ENCODE measurements at places on chromosomes 6 and 20. TPM values are rescaled to one million over a fixed set of nuclear protein-coding genes. Genes with fewer than 3 reads are reported as not detected.

SPATA25 gene
- 2.6 TPM for total RNA-seq

NINL gene
- total RNA-seq: 13.8 TPM

LY6G5C gene
- 5.7 TPM for total RNA-seq

EDN3 gene
- total RNA-seq: 1.8 TPM

- no peak for DNase-seq
Measured at GRCh38 chr20:63568986-63569949, 4.8 kb downstream of the HELZ2 start.

DNA sequence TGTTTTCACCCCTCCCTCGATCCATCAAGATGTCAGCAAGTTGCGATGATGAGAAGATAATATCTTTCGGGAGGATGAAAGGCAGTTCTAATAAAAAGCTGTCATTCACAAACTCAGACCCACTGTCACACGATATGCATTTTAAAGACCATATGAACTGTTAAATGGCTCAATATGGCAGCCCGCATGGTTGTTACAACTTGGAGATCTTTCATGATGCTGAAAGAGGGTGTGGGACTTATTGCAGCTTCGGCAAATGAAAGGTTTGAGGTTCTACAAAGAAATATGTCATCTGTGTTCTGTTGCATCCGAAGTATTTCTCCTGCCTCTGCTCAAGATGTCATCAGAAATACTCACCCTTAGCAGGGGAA is 128.5 kb downstream of the CDH4 start:
- DNase-seq: no peak

DNA sequence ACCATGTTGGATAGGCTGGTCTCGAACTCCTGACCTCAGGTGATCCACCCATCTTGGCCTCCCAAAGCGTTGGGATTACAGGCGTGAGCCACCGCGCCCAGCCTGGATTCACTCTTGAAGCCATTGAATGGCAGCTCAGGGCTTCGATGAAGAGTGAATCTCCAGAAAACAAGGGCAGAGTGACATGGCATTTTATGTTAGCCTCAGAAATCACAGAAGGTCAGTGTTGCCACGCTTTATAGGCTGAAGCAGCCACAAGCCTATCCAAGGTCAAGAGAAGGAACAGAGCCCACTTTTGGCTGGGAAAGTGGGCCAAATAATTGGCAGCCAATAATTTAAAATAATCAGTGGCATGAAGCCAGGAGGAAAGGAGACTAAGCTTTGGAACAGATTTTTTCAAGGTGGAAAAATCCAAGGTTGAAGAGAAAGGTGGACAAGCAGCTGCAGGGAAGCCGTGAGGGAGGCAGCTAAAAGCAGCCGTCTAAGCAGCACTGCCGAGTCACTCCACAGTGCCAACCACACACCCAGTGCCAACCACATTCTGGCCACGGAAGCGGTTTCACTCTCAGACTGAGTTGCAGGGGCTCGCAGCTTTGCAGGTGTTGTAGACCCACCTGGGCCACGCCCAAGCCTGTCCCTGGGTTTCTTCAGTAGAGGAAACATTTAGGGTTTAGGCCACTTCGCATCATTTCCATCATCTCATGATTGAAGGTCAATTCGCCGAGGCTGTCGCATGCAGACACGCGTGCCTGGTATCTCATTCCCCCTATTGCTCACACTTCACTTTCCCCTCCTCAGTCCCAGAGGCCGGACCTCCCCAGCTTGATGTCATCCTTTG is 17.4 kb upstream of the AVP start:
- DNase-seq: peak; percentile 74

Measured in dorsolateral prefrontal cortex (tissue), 122 donors.